Right renal pelvis (tissue), 4 donors: ENCODE measurements at places on chromosomes 7 and 10. TPM values are rescaled to one million over a fixed set of nuclear protein-coding genes. Genes with fewer than 3 reads are reported as not detected.

- DNase-seq: no peak
Observed at GRCh38 chr7:70400829-70401380, 731.0 kb upstream of the GALNT17 start.

The MSMB gene
- polyA plus RNA-seq: not detected

The TNS3 gene
- polyA plus RNA-seq: 91.4 TPM

The PTPRZ1 gene
- polyA plus RNA-seq: 5.0 TPM

GRCh38 chr10:126777714-126778113 is 107.2 kb upstream of the C10orf90 start:
- no peak for DNase-seq

The GNGT1 gene
- 0.44 TPM for polyA plus RNA-seq

DNA sequence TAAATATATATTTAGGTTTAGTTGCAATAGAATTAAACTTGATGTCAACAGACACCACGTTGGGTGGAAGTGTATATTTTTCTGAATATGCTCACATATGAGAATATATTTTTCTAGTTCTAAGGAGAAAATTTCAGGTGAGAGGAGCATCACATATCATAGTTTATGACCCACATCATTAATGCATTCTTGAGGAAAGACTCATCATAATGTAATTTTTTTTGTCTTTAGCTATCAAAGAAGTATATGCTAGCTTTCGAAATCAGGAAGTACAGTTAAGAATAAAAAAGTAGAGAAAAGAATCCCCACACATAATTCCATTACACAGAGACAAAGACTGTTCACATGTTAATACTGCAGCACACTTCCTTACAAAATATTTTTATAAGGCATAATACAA is 30.4 kb downstream of the A1CF start:
- DNase-seq: no peak

The LDB3 gene
- polyA plus RNA-seq: 1.1 TPM

- DNase-seq: no peak
Observed at GRCh38 chr10:494149-494542, 195.3 kb downstream of the DIP2C start.

DNA sequence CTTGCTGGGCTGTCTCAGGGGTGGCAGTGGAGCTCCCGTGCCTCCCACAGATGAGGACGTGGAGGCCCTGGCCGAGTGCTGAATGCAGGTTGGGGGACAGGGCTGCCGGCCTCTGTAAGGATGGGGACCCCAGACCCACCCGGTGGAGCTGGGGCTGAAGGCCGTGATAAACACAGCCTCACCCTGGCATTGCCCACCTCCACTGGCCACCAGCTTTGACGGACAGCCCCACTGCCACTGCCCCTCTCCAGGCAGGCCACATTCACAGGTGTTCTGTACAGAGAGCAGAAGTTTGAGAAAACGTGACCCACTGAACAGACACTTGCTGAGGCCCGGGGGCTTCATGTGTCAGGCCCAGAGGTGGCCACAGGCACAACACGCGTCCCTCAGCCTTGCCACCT is 126.2 kb downstream of the LHPP start:
- DNase-seq: no peak
